H7 (cell line): ENCODE measurements at places on chromosomes 11 and 22. TPM values are rescaled to one million over a fixed set of nuclear protein-coding genes. Genes with fewer than 3 reads are reported as not detected.
A peak's percentile ranks its signal among the peaks of the same experiment; 100 is the strongest.

DKK3 gene
- 8.8 and 15.3 TPM in 2 replicates for total RNA-seq

NUP98 gene
- 126 and 132 TPM in 2 replicates for total RNA-seq

CHRM4 gene
- total RNA-seq = 0.14 TPM in 1 of 2 replicates, not detected in the other

BTG4 gene
- total RNA-seq = not detected in 2 replicates

CD3G gene
- not detected in 2 replicates for total RNA-seq

DNA sequence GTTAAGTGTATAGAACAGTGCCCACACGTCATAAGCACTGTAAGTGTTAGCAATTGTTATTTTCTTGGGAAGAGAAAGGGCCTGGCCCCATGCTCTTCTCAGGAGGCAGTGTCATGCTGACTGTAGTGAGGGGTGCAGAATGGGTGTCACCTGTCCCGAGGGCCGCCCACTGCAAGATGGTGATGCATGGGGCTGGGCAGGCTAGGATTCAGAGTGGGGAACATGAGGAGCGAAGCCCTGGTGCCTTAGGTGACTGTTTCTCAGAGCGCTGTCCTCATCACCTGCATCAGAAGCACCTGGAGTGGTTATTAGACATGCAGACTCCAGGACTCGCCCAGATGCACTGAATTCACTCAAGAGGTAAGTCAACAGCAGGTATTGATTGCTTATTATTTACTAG lies 101.0 kb upstream of the PARVA start:
- DNase-seq = no peak

GRCh38 chr11:20854215-20854955 lies 185.0 kb downstream of the NELL1 start:
- DNase-seq = peak; percentile 21

DNA sequence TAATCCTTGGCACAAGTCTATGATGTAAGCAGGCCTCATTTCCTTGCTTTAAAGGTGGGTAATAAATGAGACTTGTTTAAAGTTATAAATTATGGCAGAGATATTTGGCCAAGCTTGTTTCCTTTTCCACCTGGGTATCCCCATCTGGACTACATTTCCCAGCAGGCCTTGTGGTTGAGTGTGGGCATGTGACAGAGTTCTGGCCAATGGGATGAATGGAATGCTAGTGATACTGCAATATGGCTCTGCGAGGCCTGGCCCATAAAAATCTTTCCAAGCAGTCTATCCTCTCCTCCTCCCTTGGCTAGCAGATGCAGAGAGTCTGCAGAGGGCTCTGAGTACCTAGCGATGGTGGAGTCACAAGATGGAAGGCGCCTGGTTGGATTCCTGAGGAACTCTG lies 102.5 kb downstream of the TIMP3 start:
- DNase-seq = peak; percentile 63

- DNase-seq = peak; percentile 88
Measured at GRCh38 chr22:38203090-38203810, 1.5 kb downstream of the MAFF start.

DNA sequence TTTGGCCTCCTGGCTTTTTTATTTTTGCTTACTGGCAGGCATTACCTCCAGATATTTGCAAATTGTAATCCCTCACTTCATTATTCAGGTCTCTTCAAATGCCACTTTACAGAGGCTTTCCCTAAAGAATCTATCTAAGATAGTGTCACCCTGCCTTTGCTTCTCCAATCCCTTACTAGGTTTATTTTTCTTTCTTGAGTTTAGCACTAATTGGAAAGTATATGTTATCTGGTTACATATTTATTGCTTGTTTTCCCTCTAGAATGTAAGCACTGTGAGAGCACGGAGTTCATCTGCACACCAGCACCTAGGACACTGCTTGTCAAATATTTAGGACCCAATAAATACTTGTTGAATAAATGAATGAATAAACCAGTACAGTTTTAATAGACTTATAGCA lies 3.5 kb downstream of the KIF18A start:
- no peak for DNase-seq

DNA sequence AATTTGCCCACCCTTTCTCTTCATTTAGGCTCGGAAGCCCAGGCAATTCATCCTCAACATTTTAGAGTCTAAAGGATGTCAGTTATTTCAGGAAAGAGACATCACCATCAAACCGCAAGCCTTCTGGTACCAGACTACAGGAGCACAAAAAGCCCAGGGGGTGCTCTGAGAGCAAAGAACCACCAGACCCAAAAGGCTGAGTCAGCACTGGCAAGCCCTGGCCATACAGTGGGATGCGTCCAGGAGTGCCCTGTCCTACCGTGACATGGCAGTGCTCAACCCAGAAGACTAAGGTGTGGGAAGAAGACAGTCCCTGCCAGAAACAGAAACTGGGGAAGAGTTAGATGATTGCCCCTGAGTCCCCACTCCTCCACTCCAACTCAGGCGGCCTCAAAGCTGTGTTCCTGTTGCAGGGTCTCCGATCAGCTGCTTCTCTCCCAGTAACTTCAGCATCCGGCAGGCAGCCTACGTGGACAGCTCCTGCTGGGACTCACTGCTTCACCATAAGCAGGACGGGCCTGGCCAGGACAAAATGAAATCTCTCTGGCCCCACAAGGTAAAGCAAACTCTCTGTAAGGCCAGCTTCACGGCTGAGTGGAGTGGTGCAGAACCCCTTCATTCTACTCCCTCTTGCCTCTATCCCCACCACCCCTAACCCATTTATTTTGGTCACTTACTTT lies 1.5 kb downstream of the PANX3 start:
- no peak for DNase-seq
